ENCODE measurements at places on chromosomes 12 and 14. TPM values are rescaled to one million over a fixed set of nuclear protein-coding genes. Genes with fewer than 3 reads are reported as not detected.

GRCh38 chr14:24167469-24168114, 4.3 kb upstream of the REC8 start:
- DNase-seq, result no peak

- no peak for DNase-seq
Observed at GRCh38 chr14:99275222-99275584, 3.2 kb upstream of the BCL11B start.

DNA sequence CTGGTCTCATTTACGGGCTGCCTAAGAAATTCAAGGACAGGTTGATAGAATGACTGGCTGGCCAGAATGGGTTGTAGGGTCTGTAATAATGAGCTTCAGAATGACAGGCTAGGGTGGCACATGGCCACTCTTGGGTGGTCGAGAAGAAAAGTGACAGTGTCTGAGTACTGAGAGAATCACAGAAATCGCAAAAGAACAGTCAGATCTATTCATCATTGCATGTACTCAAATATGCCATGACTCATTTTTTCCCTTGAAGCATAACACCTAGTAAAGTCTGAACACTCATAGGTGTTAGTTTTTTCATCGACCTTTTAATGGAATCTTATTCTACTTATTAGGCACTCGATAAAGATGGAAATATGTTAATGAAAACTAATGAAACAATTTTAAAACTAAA, 37.8 kb upstream of the SEL1L start:
- no peak for DNase-seq

GRCh38 chr14:32350020-32350419, 20.9 kb downstream of the AKAP6 start:
- no peak for DNase-seq

- no peak for DNase-seq
Observed at GRCh38 chr14:31726337-31726736, 165.1 kb downstream of the NUBPL start.

GRCh38 chr12:68391937-68392336, 59.8 kb upstream of the MDM1 start:
- DNase-seq, result no peak

DNA sequence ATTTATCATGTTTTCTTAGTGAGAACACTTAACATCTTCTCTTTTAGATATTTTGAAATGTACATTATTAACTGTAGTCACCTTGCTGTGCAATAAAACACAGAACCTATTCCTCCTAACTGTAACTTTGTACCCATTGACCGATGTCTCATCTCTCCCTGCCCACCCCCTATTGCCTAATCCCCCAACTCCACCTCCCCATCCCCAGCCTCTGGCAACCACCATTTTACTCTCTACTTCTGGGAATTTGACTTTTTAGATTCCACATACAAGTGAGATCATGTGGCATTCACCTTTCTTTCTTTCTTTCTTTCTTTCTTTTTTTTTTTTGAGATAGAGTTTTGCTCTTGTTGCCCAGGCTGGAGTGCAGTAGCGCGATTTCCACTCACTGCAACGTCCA, 4.4 kb upstream of the CCDC198 start:
- DNase-seq, result no peak

DNA sequence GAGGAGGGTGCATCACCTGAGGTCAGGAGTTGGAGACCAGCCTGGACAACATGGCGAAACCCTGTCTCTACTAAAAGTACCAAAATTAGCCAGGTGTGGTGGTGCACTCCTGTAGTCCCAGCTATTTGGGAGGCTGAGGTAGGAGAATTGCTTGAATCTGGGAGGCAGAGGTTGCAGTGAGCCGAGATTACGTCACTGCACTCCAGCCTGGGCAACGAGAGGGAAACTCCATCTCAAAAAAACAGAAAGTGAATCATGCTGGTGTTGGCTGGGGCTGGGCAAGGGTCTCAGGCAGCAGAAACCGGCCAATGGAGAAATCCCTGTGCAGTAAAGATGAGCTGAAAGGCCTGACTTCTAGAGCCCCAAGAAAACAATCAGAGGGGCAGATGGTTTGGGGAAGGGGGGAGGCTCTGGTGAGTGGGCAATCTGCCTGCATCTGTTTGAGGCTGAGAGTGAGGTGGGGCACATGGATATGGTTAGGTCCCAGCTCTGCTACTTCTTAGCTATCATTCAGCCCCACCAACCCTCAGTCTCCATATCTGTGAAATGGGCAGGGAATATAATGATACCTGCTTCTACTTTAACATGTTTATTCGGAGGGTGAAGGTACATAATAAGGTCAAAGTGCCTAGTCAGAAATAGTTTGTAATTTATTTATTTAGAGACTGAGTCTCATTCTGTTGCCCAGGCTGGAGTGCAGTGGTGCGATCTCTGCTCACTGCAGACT, 21.3 kb upstream of the COX6A1 start:
- no peak for DNase-seq

- DNase-seq, result no peak
Observed at GRCh38 chr14:70812124-70812818, 3.0 kb upstream of the MAP3K9 start.

GRCh38 chr14:55625481-55625880, 45.5 kb downstream of the KTN1 start:
- DNase-seq, result no peak

- no peak for DNase-seq
Observed at GRCh38 chr12:91404441-91404840, 221.8 kb upstream of the DCN start.

GRCh38 chr14:96274122-96274521, 18.1 kb downstream of the BDKRB1 start:
- DNase-seq, result no peak

DNA sequence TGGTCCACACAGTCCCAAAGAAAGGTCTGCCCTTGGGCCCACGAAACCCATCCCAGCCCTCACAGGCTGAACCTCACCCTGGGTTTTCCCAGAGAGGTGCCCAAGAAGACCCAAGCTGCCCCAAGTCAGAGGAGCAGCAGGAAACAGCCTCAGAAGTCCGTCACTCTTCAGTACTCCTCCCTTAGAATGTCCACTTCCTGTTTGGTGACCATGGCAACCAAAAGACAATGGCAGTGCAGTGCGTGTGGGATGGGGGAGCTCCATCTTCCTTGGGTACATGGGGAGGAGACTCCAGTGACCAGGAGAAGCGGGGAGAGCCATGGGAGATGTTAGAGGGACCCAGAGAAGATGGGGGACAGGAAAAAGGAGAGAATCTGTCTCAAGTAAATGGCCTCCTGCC, 11.3 kb downstream of the SELPLG start:
- no peak for DNase-seq

DNA sequence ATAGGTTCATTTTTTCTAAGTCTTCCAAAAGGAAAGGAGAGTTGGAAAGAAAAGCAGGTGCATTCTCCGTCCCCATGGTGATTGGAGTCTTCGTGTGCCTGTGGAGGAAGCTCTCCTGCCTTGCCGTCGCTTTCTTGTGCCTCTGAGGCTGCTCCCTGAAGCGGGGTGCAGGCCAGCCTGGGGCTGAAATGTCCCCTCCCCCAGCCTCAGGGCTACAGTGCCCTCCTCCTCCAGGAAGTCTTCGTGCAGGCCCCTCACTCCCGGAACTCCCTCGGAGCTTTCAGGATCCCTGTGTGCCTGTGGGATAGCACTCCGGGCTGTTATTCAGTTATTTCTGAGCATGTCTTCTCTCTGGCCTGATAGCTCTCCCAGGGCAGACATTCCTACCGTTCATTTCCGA, 569.2 kb downstream of the VRK1 start:
- no peak for DNase-seq

DNA sequence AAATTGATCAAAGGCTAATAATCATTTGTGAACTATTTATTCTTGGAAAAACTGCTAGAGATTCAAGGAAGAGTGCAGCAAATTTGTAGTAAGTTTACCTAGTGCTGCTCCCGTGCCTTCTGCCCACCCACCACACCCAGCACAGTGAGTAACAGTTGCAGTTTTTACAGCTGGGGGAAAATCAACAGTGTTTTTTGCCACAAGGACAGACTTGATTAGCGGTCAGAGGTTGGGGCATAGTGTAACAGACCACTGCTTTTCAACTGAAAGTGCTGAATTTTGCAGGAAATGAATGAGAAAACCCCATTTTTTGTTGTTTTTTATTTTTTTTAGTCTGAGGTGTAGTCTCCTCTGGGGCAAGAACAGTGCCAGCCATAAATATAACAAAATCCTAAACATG, 7.5 kb upstream of the KLRK1 start:
- no peak for DNase-seq

DNA sequence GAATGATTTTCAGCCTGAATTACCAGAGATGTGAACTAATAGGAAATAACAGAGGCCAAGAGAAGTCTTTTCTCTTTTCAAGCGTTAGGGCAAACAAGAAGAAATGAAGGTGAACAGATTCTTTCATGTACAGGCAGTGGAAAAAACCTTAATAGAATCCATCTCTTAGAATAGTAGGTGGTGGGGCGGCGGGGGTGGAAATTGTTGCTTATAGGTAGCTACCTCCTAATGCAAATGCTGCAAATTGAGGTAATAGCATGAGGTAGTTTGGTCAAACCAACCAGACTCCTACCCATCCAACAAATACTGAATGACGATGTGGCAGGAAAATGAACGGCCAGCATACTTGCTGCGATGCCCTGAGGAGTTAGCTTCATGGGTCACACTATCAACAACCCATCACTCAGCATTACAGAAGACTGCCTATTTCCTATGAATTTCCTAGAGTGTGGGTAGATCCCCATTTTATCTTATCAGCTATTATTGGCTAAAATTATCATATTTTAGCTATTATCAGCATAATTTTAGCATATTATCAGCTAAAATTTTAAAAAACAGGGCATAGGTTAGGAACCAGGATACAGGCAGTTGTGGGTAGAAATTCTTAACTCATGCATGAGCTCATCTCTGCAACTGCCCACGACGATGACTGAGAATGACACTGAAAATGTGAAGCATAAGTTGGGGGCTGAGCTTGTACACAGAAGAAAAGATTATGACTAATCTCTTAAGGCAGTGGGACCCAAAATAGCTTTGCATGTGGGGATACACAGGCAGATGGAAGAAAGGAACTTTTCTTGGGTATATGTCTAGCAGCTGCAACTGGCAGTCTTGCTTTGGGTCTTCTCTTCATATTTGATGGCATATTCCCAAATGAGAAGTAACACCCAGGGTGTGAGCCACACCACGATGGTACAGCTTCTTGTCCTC, 68.7 kb downstream of the NIN start:
- no peak for DNase-seq

DNA sequence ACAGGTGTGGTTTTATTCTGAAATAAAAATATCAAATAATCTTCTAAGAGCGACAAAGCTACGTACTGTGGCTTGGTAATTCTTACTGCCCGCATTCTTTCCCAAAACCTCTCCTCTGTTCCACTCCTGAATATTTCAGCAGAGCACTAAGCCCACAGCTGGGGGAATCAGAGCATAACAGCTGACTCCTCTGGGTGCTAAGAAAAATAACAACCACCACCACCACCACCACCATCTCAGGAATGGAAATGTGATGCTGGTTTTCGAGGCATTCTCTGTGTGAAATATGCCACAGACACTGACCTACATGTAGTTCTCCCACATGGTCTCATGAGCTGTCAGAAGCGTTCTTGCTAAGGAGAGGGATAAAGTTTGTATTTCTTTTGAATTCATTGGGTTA, 183.7 kb downstream of the BMP4 start:
- DNase-seq, result no peak

DNA sequence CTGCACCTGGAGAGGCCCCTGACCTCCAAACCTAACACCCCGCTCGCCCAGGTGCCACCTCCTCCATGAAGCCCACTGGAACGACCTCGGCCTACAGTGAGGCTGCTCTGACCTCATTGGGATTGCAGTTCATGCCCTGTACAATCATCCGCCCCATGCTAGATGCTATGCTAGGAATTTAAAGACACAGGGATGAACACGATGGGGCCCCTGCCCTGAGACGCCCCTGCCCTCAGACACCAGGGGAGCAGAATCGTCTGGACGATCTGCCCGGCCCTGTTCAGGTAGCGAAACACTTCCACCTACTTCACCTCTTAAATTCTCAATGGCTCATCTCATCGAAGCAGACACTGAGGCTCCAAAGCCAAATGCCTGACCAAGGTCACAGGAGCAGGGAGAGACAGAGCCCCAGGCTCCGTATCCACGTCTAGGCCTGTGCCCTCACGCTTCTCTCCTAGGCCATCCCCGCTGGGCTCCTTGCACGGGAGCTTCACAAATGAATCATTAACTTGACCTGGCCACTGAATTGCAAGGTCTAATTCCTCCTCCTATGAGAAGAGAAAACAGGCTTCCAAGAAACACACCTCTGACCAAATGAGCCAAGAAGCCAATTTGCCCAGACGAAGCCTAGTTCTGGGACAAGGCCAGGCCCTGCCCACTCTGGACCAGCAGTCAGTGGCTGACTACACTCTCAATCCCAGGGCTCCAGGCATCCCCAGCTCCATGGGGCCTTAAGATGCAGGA, 35.2 kb downstream of the SCARB1 start:
- no peak for DNase-seq

DNA sequence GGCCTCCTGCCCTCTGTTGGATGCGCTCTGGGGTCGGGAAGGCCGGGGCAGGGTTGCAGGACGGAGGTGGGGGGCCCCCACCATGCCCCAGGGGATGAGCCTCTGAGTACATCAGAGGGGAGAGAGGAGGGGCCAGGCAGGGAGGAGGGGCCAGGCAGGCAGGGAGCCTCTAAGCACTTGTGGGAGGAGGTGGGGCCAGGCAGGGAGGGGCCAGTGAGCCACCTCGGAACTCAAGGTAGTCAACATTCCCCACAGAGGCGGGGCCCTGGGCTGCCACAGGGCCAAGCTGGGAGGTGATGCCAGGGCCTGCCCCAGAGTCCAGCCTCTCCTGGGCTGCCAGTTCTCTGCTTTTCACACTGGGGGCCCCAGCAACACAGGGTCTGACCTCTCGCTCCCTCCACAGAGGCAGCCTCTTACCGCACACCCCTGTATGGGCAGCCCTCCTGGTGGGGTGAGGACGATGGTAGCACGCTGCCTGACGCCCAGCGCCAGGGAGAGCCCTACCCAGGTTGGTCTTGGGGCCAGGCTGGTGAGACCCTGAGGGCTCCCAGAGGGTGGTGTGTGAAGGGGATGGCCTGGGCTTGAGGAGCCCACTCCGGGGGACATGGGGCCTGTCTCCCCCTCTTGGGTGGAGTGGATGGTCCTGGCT, 17.4 kb downstream of the CEP170B start:
- no peak for DNase-seq

- DNase-seq, result no peak
Observed at GRCh38 chr12:95681210-95681765, 109.3 kb downstream of the NTN4 start.

- no peak for DNase-seq
Observed at GRCh38 chr12:88188180-88188579, 46.1 kb downstream of the TMTC3 start.

DNA sequence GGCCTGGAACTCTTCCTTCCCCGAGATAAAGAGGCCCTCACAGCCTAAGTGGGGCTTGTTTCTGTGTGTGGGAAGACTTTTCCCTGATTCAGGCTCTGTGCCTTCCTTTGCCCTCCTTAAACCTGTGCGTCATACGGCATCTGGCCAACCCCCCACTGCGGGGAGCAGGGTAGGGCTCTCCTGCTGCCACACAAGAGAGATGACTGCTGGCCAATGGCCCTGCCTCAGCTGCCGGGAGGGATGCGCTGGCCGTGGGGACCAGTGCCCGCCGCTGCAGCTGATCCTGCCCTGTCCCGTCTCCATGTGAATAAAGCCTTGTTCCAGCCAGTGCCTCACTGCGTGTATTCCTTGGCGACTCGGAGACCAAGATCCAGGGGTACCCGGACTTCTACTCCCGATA, 42.5 kb upstream of the BEGAIN start:
- no peak for DNase-seq

PELI2 gene
- total RNA-seq, result 2.0 TPM

ALKBH1 gene
- 16.6 TPM for total RNA-seq

SH2B3 gene
- 24.6 TPM for total RNA-seq

APOF gene
- not detected for total RNA-seq

KRT76 gene
- not detected for total RNA-seq

TOMM20L gene
- not detected for total RNA-seq

NR4A1 gene
- total RNA-seq, result 76.0 TPM

HIGD1C gene
- not detected for total RNA-seq

CDCA3 gene
- 147 TPM for total RNA-seq
